ENCODE measurements at places on chromosomes 3 and 15. TPM values are rescaled to one million over a fixed set of nuclear protein-coding genes. Genes with fewer than 3 reads are reported as not detected.

P3H2 gene
- total RNA-seq, result 41.5 TPM

PARP14 gene
- 16.4 TPM for total RNA-seq

RHOV gene
- 3.9 TPM for total RNA-seq

PDCD10 gene
- total RNA-seq, result 64.3 TPM

SPSB4 gene
- total RNA-seq, result 6.0 TPM
